ENCODE measurements at places on chromosomes 7 and 10.

DNA sequence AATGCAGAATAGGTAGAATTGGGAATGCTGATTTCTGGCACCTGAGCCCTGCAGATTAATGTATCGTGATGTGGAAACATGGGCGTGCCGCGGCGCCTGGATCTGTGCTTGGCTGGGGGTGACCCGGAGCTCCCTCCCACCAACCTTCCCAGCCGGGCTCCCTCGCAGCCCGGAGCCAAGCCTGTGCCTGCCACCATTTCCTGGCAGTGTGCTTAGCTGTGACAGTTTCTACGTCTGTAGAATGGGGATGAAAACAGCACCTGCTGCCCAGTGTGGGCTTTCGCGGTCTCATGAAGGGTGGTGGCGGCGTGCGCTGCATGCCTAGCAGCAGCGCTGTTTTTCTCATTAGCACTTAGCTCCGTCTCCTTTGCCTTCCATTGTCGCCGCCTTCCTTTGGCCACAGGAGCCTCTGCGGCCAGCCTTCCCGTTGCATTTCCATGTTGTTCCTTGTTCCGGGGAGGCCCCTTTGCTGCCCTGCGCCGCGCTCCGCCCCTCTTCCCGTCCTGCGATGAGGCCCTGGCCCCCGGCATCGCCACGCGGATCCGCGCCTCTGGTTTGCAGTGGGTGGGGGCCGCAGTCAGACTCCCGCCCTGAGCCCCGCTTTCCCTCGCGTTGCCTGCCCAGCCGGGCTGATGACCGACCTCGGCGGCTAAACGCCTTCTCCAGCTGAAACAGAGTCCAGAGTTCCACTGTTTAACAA is 84.2 kb downstream of the CUL1 start:
- DNase-seq: no peak

DNA sequence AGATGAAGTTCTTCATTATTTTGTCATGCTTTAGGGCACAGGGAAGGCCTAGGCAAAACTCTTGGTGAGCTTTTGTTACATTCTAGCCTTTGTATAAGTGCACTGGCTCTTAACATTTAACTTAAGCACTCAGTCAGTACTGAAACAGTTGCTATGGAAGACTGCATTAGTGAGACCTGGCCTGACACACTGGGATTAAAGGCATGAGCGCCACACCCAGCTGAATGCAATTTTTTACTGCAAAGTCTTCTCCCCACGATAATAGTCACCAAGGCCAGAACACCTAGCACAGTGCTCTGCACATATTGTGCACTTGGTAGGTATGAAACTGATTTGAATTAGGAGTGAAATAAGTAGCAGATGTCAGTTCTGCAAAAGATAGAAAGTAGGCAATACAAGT is 41.2 kb upstream of the ZNF138 start:
- DNase-seq: no peak

DNA sequence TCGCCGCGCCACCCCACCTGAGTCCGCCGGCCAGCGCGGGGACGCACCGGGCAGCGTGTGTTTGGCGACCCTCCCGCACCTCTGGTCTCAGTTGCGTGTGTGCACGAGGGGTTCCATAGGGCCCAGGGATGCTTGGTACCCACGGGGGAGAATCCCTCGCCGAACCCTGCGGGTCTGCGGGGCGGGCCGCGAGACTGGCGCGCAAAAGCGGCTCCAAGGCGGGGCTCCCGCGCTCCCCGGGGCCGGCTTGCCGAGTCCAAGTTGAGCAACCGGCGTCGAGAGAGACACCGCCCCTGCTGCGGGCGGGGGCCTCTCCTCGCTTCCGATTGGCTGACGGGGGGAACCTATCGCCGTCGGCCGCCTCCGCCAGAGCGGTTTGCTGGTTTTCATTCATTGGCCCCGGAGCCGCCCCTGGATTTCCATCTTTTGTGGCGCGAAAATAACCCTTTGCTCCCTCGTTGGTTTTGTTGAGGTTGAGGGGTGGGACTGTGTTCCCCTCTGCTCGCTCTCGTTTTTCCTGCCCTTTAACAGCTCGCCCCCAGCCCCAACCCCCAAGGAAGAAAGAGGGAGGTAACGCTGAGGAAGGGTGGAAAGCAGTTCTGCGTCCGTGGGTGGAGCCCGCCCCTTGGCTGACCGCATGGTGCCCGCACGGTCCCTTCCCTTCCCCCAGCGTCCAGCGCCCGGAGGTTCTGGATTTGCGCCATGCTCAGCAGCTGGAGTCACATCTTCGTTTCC is 4.0 kb upstream of the IGF2BP3 start:
- DNase-seq: peak; percentile 64

GRCh38 chr10:98339799-98340198 is 71.8 kb upstream of the LOXL4 start:
- DNase-seq: no peak

GRCh38 chr10:62402508-62402907 is 28.3 kb downstream of the ZNF365 start:
- DNase-seq: no peak

DNA sequence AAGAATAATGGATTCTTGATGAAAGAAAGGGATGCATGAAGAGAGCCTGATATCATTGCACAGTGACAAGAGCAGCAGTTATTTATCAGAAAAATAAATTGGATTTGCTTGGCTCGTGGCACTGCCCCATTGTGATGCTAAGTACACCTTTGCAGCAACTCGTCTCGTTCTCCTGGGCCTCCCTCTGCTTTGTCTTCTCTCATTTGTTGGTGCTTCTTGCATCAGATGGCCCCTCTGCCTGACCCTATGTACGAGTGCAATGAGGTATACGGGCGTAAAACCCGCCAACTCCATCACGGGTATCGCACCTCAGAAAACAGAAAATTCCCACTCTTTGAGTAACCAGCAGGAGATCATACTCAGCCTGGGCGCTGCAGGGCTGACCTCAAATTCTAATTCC is 107.2 kb upstream of the C10orf90 start:
- no peak for DNase-seq

DNA sequence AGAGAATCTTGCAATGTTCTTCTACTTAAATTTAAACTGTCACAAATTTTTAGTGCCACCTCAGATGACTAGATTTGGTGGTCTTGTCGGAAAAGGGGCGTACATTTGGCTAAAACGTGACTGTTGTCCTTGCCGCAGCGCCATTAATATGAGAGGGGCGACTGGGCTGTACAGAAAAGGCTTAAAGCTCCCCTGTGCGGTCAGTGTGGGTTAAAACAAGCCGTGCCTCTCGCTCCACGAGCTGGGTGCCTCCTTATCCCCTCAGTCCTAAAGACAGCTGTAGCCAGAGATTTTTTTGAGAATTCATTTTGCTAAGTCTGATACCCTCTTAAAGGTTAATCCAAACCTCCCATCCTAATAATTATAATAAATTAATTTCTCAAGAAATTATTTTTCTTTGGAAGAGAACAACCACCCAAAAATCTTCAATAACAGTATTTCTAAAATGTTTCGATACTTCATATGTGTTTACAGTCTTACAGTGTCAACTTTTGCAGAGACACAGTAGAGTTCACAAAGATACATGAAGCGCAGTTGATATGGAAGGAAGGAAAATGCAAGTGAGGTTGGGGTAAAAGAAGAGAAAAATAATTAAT is 68.6 kb downstream of the C7orf25 start:
- DNase-seq: peak; percentile 10

- no peak for DNase-seq
Measured at GRCh38 chr10:91579329-91579985, 53.4 kb downstream of the PPP1R3C start.

DNA sequence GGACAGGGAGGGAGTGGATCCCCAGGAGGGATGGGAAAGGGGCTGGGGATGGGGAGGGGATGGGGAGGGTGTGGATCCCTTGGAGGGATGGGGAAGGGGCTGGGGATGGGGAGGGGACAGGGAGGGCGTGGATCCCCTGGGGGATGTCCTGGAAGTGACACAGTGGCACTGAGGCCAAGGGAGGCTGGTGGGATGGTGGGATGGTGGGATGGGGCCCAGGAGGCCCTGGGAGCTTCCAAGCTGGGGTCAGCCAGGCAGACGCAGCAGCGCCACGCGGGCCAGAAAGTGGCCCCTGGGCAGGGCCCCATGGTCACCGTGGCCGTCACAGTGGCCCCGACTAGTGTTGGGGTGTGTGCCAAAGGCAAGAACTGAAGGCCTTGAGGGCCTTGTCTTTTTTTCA is 67.8 kb downstream of the INPP5A start:
- DNase-seq: no peak

DNA sequence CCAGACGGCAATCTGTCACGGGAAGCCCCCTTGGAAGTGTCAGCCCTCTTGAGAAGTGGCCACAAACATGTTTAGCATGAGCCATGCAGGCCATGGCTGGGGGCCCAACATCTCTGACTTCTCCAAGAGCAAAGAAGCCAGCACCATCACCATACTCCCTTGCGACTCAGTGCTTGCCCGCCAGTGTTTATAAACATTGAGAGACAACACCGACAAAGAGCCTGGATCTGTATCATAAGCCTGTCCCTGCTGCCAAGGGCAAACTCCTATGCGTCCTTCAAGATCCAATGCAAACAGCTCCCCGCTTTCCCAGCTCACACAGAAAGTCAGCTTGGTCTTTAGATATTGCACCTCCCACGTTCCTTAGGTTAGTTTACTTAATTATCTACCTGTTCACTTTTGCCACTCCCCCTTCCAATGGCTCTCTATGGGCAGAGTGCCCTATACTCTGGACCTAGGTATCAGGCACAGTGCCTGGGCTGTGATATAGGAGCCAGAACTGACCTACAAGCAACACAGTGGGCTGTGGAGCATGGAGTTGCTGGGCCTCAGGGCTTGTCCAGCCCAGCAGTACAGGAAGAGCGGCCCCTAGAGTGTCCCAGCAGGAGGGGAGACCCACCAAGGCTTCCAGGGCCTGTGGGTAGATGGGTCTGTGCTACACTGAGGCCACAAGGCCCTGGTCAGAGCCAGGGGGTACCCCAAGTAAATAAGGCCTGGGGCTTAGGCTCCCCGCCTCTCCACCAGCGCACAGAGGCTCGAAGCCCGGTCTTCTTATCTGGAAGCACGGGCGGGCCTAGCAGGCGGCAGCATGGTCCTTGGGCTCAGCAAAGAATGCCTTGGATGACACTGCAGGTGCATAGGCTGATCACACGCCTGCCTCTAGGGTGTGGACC is 37.7 kb downstream of the CAMK2B start:
- peak; percentile 13 for DNase-seq

DNA sequence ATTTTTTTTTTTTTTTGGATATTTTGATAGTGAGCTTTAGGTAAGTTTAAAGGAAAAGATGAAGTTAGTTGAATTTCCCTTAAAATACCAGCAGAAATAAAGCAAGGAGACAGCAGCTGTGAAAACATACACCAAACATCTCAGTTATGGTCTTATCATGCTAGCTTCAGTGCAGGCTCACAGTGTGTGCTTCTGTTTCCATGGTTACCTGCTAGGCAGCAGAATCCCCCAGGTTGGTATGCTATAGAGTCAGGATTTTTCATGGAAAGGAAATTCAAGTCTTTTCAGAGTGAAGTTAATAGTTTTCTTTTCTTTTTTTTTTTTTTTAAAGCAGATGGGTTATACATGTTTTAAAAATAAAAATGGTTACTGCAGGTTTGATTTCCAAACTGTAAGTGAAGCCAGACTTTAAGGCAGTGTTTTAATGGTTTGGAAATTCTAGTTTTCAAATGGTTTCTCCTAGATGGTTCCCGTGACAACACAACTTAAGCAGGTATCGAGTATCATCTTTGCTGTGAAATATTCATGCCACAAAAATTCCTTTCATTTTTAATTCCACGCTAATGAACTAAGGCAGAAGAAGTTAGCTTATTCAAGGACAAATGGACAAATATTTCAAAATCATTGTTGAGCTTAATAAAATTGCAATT is 230.9 kb downstream of the BICC1 start:
- DNase-seq: no peak

DNA sequence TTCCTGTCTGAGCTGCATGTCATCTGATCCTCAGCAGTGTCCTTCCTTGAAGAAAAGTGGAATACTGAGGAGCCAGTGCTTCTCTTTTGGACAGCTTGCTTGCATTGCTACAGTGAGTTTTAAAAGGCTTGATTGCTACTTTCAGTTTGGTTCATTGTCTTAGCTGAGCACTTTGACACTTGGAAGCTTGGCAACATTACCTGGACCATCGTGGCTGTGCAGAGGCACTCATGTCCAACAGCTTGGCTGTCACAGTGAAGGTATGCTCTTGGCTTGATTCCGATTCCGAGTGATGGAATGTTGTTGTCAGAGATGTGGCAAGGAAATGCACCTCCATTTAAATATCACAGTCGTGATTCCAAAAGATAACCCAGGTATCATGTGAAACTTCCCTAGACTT is 102.4 kb downstream of the FAS start:
- DNase-seq: no peak

- DNase-seq: no peak
Measured at GRCh38 chr7:75571209-75571608, 79.1 kb downstream of the SPDYE5 start.

DNA sequence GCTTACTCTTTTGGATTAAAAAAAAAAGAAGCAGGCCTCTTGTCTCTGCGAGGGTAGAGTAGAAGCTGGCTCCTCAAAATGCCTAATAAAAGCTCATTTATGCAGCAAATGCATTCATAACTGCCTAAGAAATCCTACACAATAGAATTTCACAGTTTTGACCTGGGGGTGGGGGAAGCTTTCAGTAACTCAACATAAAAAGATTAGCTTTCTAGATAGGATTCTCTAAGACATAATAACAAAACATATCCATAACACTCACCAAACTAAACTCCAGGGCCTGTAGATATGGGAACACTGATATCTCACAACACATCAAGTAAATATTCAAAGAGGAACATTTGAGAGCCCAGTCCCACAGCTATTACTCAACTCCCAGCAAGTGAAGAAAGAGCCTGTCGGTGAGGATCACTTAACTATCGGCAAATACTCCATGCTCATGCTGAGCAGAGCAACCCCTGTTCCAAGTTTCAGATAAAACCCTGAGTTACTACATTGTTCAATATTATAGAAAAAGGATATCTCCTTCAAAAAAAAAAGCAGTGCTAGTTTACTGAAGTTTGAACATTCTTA is 88.1 kb downstream of the COBL start:
- DNase-seq: no peak

GRCh38 chr10:49324711-49325110 is 25.7 kb downstream of the C10orf71 start:
- peak; percentile 41 for DNase-seq

DNA sequence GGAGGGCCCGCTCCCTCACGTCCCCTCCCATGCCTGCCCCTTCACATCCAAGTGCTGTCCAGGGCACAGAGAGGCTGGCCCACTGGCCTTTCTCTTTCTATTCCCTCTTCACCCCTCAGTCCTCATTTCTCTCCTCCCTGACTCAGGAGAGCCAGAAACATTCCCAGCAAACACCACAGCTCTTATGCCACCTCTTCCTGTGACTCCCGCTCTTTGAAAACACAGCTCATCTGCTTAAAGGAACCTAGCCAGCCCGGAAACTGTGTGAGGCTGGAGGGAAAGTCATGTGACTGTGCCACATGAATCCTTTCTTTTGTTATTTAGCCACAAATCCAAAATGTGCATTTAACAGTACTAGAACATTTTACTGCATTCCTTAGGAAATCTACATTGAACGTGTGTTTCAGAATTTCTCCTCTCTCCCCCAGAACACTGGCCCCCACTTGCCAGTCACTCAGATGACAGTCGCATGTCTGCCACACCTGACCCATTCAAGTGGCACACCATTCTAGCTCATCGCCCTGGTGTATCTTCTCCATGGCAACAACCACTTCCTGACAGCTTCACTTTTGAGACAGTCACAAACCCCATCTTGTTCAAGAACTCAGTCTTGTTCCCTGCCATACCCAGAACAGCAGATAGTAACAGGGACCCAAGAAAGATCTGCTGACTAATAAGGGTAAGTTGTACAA is 42.8 kb downstream of the GRB10 start:
- no peak for DNase-seq

GRCh38 chr10:60208676-60209269 is 180.9 kb downstream of the ANK3 start:
- no peak for DNase-seq

GRCh38 chr7:151146761-151147160 is 20.7 kb downstream of the GBX1 start:
- no peak for DNase-seq

All from 8988T (cell line).